Left cardiac atrium (tissue), 4 donors: ENCODE measurements at places on chromosomes 12 and 14. TPM values are rescaled to one million over a fixed set of nuclear protein-coding genes. Genes with fewer than 3 reads are reported as not detected.

GRCh38 chr12:106855221-106855758 is 80.8 kb downstream of the RIC8B start:
- DNase-seq = no peak

DNA sequence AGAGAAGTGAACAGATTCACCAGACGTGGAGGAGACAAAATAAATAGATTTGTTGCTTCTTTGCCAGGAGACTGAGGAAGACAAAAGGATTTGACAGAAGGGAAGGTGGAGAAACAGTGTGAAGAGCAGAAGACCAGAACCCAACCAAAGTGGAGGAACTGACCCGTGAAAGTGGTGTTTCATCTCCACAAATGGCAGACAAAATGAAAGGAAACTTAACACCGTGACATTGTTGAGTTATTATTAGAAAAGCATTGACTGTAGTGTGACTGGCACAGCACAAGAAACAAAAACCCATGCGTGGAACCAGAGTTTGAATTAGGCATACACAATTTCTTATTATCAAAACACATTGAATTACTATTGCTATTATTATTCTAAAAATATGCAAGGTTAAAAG is 518.1 kb downstream of the TMEM121 start:
- no peak for DNase-seq

GRCh38 chr14:74892745-74893144 is 11.0 kb downstream of the DLST start:
- DNase-seq = no peak

TRPV4 gene
- 1.2 TPM for total RNA-seq

P2RX7 gene
- total RNA-seq = 1.3 TPM

- DNase-seq = no peak
Measured at GRCh38 chr12:119727600-119728443, 59.9 kb downstream of the PRKAB1 start.

- DNase-seq = no peak
Measured at GRCh38 chr12:67237231-67237630, 31.9 kb upstream of the CAND1 start.

DNA sequence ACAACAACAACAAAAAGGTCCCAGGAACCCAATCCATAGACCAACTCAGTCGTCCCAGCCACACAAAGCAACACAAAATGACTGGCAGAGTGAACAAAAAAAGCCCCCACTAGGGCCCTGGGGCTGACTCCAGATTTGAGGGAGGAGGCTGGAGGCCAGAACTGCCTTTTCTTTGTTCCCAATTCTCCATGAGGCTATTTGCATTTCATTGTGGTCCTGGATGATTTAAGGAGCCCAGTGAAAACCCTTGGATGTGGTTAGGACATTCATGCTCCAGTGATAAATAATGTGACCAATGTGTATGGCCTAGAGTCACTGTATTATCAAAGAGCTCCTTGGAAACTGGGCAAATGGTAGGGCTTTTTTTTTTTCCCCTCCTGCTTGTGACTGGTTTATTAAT is 192.9 kb downstream of the NUAK1 start:
- DNase-seq = no peak

OR6C2 gene
- not detected for total RNA-seq

- no peak for DNase-seq
Measured at GRCh38 chr14:64610049-64610746, 60.4 kb downstream of the PPP1R36 start.

GRCh38 chr14:53663709-53664108 is 292.9 kb downstream of the BMP4 start:
- DNase-seq = peak; percentile 31

DNA sequence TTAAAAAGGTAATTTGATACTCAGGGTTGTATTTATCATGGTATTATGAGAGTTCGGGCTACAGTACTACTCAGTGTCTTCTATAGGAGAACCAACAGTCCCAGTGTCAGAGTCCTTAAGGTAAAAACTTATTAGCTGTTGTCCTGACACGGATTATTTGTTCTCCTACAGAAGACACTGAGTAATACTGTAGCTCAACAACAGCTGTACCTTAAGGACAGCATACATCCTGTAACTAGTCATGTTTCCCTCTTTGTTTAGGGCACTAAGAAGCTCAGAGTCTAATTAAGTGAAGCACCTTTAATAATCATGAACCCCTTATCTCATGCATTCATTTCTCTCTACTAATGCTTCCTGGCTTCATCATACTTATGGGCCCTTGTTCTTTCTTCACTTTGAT is 33.9 kb downstream of the ARF6 start:
- no peak for DNase-seq

DNA sequence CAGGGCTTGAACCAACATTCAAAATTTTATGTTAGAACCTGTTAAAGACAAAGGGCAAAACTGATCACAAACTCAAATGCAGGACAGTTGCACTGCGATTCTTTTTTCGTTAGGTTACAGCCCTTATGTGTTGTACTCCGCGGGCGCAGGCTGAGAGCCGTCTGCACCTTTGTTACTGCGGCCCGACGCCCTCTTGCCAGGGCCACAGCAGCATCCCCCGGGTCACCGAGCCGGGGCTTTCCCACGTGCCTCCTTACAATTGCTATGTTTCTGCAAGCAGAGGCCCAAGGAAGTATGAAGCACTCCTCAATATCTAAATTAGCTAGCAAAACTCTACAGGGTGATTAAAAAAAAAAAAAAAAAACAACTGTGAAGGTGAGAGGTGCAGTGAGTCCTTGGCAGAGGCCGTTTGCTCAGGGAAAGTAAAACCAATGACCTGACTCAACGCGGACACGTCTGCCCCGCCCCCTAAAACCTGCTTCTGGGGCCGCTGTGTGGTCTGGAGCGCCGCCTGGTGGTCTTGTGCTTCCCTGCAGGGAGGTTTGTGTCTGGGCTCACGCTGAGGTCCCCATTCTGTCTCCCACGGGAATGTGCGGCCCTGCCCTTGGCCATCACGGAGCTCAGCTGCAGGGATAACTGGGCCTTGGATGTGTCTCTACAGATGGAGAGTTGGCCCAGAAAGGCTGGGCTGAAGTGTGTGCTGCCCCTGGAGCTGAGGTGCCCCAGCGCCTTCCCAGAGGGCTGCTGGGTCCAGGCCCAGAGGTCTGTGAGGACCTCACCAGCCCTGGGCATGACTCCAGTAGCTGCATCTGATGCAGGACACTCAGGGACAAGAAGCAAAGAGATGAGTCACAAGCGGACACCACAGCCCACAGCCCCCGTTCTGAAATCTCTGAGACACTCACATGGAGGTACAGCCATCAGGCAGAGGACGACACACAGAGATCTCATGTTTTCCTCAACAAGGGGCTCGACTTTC is 418.5 kb downstream of the TMEM121 start:
- peak; percentile 64 for DNase-seq

- no peak for DNase-seq
Measured at GRCh38 chr12:66832997-66833396, 154.1 kb upstream of the GRIP1 start.

ERO1A gene
- 17.1 TPM for total RNA-seq

DNA sequence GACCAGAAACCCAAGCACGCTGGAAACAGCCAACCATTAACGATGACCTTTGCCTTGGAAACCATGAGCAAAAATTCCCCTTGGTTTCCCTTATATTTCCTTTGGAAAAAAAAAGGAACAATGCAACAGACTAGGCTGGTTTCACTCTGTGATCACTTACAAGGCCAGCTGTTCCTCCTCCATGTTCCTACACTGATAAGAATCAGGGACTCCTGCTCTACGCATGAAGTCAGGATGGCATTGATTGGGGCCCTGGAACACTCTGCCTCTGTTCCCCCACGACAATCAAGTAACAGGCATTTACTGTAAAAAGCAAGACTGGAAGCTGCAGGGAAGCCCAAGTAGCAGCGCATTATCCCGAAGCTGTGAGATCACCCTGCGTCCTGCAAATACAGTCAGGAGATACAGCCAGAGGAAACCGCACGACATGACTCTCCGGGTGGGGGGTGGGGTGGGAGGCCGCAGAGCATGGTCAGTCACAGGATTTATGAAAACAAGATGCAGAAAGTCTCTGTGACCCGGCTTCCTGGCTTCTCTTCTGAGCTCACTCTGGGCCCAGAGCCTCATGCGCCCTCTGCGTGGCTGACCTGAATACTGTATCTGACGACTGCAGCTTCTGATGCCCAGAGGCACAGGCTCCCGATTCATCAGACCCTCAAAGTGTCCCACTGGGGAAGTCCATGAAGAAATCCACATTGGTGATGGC is 31.1 kb downstream of the SSH1 start:
- DNase-seq = peak; percentile 74

DNA sequence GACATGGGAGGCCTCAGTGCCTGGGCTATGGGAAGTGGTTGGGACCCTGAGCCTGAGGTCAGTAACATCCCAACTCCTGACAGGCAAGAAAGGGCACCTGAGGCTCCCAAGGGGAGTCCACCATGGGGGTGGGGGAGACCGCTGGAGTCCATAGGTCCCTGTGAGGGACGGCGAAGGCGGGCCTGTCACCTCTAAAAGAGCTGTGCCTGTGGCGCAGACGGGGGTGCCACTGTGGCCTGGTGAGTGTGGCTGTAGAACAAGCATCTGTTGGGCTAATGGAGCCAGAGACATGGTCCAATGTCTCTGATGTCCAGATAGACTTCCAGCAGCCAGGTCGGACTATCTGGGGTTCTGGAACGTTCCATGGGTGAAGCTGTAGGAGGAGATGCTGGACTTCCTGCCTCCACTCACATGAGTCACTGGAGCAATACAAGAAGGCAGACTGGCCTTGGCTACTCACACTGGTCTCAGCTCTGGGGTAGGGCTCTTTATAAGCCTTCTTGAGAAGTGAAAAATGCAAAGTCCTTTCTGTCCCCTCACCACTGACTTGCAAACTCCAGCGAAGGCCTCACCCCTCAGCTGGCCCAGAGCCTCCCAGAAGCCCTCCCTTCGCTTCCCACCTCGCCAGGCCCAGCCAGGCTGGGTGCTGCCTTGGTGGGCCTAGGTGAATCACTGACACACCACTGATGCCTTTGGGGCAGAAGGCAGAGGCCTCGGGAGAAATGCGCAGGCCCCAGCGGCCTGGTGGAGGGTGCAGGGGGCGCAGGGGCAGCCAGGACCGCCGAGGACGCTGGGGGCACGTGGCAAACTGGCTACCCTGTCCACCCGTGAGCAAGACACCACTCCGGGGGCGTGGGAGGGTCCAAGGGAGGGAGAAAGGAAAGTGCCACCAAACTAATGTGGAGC is 1.1 kb upstream of the TRAF3 start:
- peak; percentile 42 for DNase-seq

DNA sequence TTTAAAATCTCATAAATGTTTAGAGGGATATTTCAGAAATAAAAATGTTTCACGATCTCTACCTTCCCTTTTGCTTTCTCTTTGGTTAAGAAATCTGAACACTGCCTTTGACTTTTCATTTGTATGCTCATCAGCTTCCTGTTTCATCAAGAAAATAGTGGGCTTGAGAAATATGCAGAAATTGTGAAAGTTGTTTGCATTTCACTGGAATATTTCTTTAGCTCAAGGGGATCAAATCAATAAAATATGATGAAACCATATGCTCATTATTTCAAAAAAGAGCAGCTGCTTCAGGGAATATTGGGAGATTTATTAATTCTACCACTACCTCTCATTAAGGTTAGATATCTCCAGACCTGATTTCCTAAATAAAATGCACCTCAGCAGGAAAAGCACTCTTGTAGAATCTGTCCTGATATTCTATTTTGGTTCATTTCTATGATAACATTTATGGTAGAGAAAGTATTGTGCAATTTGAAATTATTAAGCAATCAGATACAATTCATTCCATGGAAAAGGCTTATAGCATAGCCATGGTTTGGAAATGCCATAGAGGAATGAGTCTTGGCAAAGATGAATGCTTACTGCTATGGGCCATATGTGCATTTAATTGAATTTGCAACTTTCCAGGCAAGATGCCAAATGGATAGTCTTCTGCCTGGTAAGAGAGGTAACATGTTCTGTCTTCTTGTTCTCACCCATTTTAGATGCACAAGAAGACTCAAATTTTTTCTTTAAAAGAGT is 212.6 kb upstream of the SLC16A7 start:
- DNase-seq = no peak

OVCH1 gene
- 0.31 TPM for total RNA-seq

DNA sequence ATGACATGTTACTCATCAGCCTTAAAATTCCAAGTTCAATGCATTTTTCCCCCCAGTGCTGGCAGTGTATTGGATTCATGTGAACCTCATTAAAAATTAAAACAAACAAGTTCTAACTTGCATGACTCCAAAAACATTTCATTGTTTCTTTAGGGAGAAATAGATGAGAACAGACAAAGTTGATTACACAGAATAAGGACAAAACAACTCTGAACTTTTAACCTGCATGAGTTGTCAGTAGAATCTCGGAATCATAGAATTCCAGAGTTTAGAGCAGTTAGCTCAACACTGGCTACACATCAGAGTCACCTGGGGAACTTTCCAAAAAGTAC is 127.5 kb downstream of the TMX1 start:
- DNase-seq = no peak

DNA sequence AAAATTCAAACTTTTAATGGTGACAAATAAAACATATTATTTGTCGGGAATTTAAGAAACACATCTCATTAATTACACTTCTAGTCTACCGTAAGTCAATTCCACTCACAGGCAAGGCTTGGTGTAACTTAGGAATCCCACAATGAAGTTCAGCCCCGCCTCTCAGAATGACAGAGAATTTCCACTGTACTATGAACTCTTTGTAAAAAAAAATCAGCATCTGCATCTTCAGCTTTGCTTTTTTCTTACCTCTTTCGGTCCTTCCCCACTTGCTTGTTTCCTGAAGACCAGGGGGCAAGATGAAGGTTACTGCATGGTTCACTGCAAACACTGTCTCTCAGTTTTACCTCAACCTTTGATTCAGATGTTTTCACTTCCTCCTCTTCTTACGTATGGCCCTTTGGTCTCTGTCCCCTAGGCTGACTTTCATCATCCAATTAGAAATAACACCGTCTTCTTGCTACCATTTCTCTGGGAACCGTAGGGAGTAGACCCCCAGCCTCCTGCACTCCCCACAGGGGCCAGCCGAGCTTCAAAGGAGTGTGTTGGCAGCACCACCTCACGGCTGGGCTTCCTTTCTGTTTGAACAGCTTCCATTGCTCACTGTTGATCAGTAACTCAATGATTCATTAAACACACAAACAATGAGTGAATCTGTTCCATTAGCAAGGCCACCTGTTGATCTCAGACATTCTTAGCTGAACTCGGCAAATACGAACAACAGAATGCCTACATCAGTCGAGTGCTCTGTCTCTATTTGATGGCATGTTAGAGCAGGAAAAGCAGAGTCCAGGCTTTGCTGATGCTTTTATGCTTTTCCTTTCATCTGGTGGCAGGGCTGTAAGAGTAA is 343.0 kb downstream of the BMP4 start:
- DNase-seq = no peak

NANOG gene
- total RNA-seq = not detected

DIP2B gene
- 12.8 TPM for total RNA-seq

- no peak for DNase-seq
Measured at GRCh38 chr14:89543425-89543790, 126.4 kb upstream of the FOXN3 start.

DNA sequence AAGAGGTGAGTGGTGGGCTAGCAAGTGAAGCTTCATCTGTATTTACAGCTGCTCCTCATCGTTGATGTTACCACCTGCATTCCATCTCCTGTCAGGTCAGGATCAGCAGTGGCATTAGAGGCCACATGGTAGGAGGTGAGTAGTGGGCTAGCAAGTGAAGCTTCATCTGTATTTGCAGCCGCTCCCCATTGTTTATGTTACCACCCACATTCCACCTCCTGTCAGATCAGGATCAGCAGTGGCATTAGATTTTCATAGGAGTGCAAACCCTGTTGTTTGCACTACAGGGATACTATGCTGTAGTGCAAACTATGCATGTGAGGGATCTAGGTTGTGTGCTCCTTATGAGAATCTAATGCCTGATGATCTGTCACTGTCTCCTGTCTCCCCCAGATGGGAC is 519.1 kb downstream of the GLT1D1 start:
- DNase-seq = no peak
